ENCODE measurements at places on chromosomes 7 and 10.

GRCh38 chr10:132544744-132545658 is 7.4 kb downstream of the INPP5A start:
- DNase-seq, result no peak

DNA sequence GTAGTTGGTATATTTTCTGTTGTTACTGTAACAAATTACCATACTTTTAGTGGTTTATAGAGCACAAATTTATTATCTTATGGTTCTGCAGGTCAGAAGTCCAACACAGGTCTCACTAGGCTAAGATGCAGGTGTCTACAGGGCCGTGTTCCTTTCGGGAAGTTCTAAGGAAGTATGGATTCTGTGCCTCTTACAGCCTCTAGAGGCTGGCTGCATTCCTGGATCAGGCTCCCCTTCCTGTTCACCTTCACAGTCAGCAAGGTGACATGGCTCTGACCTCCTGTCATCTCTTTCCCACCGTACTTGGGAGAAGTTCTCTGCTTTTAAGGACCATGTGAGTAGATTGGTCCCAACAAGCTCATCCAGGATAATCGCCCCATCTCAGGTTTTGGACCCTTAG is 37.3 kb downstream of the BMPR1A start:
- no peak for DNase-seq

- DNase-seq, result no peak
Measured at GRCh38 chr7:117225536-117225935, 97.3 kb downstream of the WNT2 start.

- DNase-seq, result peak; percentile 34
Measured at GRCh38 chr10:125868372-125868975, 12.6 kb downstream of the DHX32 start.

DNA sequence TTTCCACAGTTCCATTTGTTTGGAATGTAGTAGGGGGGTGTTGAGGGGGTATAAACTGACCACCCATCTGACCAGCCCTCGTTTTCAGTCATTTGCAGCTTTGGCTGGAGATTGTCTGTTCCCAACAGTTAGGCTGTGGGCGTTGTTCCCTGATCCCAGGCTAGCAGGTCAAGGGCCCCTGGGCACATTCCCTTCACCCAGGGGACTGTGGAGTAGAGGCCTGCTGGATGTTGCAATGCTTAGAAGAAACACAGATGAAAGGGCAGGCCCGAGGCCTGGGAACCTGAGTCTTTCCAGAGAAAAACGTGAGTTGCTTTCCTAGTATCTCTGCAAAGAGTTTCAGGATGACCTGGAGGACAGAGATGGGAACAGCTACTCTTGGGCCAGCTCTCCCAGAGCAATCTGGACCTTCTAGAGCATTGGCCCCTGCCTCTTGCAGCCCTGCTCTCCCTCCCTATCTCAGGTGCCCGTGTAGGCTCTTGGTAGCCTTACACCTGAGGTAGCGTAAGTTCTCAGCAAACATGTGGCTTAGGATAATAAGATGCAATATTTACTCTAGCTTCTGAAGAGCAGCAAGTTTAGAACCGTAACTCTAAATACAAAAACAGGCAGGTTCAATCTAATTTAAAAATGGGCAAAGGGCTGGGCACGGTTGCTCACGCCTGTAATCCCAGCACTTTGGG is 99.4 kb upstream of the EFCAB10 start:
- peak; percentile 63 for DNase-seq

- DNase-seq, result no peak
Measured at GRCh38 chr7:6403907-6404306, 43.8 kb downstream of the DAGLB start.

DNA sequence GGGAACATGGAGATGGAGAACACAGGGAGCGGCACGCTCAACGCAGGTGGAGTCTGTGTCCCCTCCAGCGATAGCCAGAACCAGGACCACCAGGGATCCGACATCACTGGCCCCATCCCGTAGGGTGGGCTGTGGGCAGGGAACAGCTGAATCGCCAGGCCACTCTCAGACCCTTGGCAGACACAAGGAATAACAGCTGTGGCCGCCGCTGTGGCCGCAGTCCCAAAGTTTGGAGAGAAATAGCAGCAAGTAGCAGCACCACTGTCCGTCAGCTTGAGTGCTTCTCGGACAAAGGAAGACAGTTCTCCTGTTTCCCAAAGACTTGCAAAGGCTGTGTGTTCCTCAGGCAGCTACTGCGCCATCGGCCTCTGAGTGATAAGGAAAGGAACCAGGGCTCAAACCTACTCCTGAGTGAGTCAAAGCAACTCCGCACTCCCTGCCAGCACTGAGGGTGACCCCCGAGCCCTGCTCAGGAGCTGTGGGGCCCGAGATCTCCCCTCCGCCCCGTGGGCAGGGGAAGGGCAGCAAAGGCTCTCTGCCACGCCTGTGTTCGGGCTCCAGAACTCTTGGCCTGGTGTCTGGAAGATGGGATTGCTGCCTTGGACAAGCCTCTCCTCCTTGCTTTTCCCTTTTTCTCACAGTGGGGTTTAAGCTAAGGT is 82.3 kb upstream of the FAM20C start:
- DNase-seq, result no peak

GRCh38 chr7:27576360-27576944 is 86.2 kb downstream of the HIBADH start:
- peak; percentile 23 for DNase-seq

GRCh38 chr7:24108906-24109376 is 175.0 kb upstream of the NPY start:
- DNase-seq, result no peak

DNA sequence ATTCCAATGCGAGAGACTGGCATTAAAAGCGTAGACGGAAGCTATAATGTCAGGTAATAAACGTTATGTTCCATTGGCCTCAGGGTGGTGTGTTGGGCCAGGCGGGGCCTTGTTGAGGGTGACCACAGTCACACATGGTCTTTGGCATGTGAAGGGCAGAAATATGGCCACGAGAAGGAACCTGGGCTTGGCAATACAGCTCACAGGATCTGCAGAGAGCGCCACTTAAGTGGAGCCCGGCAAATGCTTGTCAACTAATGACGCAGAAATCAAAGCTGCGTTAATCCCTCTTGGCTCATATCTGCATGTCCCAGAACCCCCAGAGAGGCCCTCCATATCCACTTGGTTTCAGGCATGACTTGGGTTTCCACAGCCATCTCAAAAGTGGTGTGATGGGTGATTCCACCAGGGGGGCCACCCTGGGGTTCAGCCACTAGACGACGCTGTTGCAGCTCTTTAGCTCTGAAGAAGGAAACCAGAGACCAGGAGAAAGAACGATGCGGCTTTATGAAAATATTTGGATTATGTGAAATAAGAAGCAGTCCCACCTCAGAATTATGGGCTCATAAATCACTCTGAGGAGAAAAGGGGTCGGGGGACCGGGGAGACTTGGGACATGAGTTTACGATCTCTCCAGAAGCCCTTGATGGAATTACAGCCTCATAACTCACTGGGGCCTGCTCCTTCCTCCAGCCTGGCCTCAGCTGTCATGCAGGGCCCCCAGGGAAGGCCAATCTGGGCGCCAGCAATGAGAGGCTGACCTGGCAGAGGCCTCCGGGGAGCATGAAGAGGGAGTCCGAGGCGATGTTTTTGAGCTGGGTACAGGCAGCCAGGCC is 462.5 kb downstream of the PLXNA4 start:
- no peak for DNase-seq

- no peak for DNase-seq
Measured at GRCh38 chr10:60893231-60893630, 50.8 kb downstream of the RHOBTB1 start.
